ENCODE measurements at places on chromosomes 1 and 21.
A peak's percentile ranks its signal among the peaks of the same experiment; 100 is the strongest.

GRCh38 chr1:185398022-185398421 lies 81.0 kb upstream of the IVNS1ABP start:
- DNase-seq, result no peak

DNA sequence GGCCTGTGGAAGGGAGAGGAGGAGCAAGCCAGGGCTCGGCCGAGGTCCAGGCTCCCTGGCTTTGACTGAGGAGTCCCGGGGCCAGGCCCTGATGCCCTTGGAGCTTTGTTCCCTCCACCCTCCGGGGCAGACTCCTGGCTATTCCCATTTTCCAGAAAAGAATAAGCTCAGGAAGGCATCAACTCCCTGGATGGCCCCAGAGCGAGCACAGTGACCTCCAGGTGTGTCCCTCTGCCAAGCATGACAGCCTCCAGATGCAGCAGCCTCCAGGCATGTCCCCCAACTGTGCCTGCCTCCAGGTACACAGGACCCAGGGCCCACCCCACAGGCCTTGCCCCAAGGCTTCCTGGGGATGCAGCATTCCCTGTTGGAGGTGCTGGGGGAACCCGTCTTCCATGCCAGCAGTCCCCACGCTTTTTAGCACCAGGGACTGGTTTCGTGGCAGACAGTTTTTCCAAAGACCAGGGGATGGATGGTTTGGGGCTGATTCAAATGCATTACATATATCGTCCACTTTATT lies 15.7 kb upstream of the ARHGEF16 start:
- no peak for DNase-seq

DNA sequence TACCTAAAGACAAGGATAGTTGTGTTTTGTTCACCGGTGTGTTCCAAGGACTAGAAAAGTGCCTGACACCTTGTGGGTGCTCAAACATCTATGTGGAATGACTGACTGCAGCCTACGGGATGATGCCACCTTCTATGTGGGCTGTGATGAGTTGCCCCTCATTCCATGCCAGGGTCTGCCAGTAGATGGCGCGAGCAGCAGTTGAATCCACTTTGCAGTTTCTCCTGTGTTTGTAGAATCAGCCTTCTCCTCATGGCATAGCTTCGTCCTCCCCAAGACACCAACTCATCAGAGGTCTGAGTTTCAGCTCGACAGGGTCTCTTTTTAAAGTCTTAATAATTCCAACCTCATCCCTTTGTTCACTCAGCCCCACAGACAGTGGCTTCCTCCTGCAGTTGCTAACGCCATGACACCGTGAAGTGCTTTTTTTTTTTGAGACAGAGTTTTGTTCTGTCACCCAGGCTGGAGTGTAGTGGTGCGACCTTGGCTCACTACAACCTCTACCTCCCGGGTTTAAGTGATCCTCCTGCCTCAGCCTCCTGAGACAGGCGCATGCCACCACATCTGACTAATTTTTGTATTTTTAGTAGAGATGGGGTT lies 133.7 kb downstream of the CAPN8 start:
- no peak for DNase-seq

- peak; percentile 41 for DNase-seq
Measured at GRCh38 chr1:92482665-92483609, 3.8 kb downstream of the GFI1 start.

DNA sequence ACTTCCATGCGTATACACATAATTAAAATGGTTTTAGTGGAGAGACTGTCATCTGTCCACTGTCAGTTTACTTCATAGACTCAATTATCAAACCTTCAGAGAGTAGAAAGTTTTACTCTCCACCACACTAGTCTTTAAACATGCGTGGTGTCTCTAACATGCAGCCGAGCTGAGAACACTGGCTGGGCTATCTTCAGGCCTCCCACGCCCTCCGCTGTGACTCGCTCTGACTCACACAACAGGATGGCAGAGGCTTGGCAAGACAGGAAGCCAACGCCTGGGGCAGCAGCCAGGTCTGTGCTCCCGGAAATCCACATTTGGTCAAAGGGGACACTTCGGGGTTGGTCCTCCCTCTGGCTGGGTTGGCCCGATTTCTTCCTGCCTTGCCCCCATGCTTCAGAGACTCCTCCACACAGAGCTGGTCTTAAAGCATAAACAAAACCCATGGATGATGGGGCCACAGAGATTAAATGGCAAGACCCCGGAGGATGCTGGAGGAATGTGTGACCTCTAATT lies 22.7 kb upstream of the IFNGR2 start:
- DNase-seq, result peak; percentile 71

- no peak for DNase-seq
Measured at GRCh38 chr1:228092342-228093049, 10.0 kb downstream of the ARF1 start.

DNA sequence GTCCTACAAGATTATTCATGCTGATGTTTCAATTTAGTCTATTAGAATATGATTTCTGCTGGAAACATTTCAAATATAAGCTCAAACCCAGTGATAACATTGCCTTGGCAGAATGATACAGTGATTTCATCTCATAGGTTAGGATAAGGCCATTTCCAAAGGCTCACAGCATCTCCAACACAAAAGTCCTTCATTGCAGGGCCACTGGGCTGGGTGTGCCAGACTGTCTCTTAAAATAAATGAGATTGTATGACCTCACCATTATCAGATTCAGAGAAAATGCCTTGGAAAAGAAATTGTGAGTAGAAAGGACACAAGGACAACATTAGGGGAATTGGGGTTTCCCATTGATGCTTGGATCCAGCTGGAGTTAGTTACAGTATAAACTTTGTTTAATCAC lies 30.4 kb downstream of the NGF start:
- DNase-seq, result no peak

GRCh38 chr1:30909365-30910068 lies 959 bp upstream of the SDC3 start:
- no peak for DNase-seq

GRCh38 chr1:170836141-170836540 lies 99.2 kb upstream of the MROH9 start:
- DNase-seq, result no peak

DNA sequence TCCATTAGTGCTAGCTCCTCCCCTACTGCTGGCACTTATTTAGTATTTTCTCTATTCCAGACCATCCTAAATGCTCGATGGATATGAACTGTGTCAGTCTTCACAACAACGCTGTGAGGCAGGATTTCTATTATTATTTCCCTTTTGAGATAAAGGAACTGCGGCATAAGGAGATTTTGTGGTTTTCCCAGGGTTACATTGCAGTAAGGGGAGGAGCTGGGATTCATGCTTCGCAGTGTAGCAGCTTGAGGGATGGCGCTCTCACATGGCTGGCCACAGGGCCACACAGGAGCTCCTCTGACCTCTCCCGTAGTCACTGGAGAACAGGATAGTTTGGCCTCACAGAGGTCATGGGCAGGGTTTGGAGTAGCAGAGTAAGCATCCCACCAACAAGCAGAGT lies 116.9 kb downstream of the BEND5 start:
- no peak for DNase-seq

DNA sequence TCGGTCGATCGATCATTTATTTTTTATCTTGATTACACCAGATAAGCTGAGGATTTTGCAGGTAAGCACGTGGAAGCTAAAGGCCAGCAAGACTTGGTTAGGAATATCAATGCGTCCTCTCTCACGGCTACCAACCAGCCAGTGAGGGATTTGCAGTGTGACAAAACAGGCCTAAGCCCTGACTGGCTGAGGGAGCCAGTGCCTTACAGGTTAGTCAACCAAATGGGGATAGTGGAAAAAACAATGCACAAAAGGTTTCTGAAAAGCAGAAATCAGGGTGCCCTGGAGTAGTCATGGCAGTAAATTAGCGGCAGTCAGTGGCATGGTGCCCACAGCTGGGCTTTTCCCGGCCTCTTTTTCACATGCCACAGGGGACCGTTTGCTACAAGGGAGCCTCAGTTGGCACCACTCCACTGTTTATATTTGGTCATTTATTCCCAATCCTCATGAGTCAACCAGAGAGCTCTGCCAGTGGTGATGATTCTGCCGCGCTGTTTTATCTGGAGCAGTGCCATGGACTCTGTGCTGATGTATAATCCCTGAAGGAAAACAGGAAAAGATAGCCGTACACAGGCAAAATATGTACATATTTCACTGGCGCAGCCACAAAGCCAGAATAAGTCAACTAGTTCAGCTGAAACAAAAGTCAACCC lies 167.6 kb downstream of the RHOU start:
- DNase-seq, result no peak

DNA sequence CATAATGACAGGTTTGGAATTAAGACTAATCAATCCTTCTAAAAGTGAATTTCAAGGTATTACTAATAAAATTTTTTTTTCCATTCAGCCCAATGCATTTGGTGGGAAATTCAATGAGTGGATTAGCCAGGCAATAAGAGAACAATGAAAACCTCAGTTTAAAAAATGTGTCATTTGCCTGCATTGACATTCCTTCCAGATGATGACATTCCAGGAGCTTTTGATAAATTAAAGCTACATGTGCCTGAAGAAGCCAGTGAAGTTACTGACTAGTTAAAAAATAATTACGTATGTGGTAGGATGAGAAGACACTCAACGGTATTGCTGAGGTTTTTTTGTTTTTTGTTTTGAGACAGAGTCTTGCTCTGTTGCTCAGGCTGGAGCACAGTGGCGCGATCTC lies 37.9 kb upstream of the RC3H1 start:
- no peak for DNase-seq

GRCh38 chr21:33544451-33545195 lies 1.8 kb downstream of the SON start:
- no peak for DNase-seq

GRCh38 chr1:50420689-50421365 lies 2.4 kb downstream of the DMRTA2 start:
- DNase-seq, result no peak

GRCh38 chr1:22309572-22309971 lies 142.1 kb upstream of the ZBTB40 start:
- DNase-seq, result no peak

DNA sequence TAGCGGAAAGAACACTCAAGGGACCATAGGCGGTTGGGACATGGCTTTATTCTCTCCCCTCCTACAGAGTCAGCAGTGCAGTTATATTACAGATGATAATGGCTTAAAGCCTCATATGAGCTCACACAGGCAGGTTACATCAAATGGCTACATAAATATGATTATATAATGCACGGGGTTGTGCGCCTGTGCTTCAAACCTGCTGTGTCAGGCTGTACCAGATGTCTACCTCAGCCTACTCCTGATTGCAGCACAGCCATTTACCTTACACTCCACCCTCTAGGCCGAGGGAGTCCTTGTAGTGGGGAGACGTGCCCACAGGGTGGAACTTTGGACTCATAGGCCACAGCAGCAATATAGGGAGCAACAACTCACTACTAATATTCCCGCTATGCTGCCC lies 16.4 kb upstream of the TBX19 start:
- DNase-seq, result no peak

DNA sequence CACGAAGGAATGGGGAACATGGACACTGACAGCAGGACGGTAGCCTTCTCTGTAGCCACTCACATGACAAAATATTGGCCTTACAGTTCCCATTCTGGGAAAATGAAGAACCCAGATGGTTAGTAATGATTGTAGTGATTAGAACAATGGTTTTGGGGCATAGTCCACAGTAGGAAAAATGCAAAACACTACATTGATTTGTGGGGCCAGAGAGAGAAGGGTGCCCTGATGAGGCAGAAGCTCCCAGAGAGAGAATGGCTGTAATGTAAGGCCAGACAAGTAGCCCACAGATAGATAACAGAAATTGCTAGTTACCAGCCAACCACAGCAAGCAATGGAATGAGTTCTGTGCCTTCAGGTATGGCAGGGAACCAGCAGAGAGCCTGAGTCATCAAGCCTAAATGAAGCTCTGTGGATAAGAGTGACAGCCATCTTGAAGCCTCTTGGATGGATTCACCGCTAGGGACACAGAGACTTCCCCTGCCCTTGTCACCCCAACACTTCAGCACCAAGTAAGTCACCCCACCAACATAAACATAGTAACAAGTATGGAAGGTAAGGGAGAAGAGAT lies 206.1 kb downstream of the BACH1 start:
- DNase-seq, result no peak

DNA sequence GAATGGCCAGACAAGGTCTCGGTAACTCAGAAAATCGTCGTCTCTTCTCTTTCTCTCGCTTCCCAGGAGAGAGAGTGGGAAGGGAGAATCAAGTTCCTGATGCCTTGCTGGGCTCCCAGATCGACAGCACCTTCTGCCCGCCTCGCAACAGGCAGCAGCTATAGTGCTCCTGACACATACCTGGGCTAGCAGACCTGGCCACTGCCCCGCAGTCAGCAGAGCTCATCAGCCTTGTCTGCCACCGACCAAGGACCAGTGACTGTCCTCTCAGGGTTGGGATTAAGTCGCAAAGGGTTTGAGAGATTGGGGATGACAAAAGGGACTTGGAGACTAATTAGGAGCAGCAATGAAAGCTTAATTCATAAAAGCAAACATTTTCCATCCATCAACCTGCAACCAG lies 4.1 kb downstream of the RUNX3 start:
- no peak for DNase-seq
